ENCODE measurements at places on chromosomes 3 and 15.

DNA sequence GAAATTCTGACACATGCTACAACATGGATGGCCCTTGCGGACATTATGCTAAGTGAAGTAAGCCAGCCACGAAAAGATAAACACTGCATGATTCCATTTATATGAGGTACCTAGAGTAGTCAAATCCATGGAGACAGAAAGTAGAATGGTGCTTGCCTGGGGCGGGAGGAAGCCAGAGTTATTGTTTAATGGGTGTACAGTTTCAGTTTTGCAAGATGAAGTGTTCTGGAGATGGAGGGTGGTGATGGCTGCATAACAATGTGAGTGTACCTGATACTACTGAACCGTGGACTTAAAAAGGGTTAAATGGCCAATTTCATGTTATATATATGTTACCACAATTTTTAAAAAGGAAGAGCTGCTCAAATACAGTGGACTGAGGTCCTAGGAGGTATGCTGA is 66.9 kb downstream of the SEMA5B start:
- no peak for DNase-seq

DNA sequence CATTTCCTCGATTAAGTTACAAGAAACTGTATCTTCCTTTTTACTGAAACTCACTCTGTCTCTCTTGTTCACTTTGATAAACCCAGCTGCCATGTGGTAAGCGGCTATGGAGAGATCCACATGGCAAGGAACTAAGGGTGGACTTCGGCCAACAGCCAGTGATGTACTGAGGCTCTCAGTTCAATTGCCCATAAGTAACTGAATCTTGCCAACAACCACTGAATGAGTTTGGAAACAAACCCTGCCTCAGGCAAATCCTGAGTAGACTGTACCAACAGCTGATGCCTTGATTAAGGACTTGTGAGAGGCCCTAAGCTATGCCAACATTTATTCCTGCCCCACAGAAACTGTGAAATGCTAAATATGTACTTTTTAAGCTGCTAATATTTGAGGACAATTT is 433.5 kb downstream of the PLOD2 start:
- no peak for DNase-seq

- DNase-seq, result no peak
Observed at GRCh38 chr15:90435652-90436337, 47.8 kb downstream of the IQGAP1 start.

GRCh38 chr3:149188494-149188893 is 33.1 kb downstream of the CP start:
- no peak for DNase-seq

Measured in HT-29 (cell line).